Kidney (tissue), 22 donors: ENCODE measurements at places on chromosomes 2 and 18.

GRCh38 chr2:40072442-40073232, 293.6 kb upstream of the THUMPD2 start:
- DNase-seq, result no peak

- DNase-seq, result peak; percentile 62
Observed at GRCh38 chr2:229800997-229801754, 86.8 kb upstream of the DNER start.

DNA sequence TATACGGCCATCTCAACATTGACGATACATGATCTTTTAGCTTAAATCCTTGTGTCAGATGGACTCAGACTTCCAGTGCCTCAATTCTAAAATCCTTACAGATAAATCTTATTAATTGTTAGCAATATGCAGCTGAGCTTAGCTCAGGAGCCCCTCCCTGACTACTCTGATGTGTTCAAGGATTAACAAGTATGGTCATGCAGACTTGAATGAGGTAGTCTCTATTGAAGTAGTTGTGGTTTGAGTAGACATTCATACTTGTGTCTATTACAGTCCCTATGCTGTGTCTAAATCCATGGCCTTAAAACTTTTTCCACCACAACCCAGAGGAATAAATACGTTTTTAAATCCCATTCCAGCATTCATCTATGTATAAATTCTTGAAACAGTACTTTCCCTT, 119.5 kb downstream of the NUP35 start:
- DNase-seq, result no peak

GRCh38 chr2:128373451-128374000, 54.9 kb upstream of the HS6ST1 start:
- no peak for DNase-seq

GRCh38 chr2:179524809-179525339, 260.2 kb upstream of the SESTD1 start:
- no peak for DNase-seq

- DNase-seq, result no peak
Observed at GRCh38 chr18:3119401-3120341, 100.1 kb downstream of the MYOM1 start.

- no peak for DNase-seq
Observed at GRCh38 chr2:82591718-82592117, 1867.4 kb downstream of the SUCLG1 start.

DNA sequence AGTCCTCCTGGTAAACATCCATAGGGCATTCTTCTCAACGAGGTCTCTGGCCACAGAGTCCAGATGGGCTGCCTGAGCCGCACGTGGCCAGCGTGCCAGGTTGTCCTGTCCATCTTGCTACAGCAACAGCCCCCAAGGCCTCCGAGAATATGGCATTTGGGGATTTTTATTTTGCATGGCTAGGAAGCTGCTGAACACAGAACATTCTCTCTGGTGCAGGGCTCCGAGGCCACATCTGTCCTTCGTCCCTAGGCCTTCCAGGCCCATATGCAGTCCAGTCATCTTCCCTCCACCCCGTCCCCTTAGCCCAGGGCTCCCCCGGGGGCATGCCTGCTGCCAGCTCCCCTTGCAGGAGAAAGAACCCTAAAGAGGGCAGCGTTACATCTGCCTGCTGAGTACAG, 2.3 kb downstream of the HDAC4 start:
- no peak for DNase-seq

- DNase-seq, result no peak
Observed at GRCh38 chr2:38200598-38200997, 124.6 kb upstream of the CYP1B1 start.

DNA sequence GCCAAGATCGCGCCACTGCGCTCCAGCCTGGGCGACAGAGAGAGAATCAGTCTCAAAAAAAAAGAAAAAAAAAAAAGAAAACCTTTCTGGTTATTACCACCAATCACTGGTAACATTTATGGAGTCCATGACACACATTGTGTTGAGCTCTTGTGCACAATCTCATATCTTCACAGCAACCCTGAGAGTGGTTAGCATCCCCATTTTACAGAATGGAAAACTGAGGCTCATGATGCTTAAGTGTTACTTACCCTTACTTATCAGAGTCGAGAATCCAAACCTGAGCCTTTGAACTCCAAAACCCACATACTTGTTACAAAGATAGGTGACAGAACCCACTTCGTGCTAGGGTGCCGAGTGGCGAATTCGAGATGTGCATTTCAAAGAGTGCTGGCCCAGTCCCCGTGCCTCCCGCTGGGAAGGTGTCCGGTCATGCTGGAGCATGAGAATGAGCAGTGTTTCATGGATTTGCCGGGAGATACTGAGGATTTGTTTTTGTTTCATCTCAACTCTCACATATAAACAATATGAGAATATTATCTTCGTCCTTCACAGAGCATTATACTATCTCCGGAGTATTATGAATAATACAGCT, 50.9 kb downstream of the CYP27C1 start:
- DNase-seq, result no peak

- DNase-seq, result no peak
Observed at GRCh38 chr2:114919985-114920384, 477.5 kb downstream of the DPP10 start.

- no peak for DNase-seq
Observed at GRCh38 chr2:64145714-64146113, 1.5 kb upstream of the PELI1 start.

DNA sequence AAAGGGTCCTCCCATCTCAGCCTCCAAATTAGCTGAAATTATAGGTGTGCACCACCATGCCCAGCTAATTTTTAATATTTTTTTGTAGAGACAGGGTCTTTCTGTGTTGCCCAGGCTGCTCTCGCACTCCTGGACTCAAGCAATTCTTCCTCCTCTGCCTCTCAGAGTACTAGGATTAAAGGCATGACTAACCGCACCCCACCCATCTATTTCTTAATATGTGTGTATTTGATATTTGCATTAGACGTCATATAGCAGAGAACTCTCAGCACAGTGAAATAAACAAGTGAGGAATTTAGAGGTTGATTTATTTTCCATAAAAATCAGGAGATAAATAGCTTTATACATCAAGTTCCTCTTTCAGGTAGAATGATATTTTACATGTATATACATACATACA, 213.5 kb downstream of the FSIP2 start:
- DNase-seq, result no peak

- no peak for DNase-seq
Observed at GRCh38 chr2:105139556-105140239, 101.8 kb downstream of the MRPS9 start.

DNA sequence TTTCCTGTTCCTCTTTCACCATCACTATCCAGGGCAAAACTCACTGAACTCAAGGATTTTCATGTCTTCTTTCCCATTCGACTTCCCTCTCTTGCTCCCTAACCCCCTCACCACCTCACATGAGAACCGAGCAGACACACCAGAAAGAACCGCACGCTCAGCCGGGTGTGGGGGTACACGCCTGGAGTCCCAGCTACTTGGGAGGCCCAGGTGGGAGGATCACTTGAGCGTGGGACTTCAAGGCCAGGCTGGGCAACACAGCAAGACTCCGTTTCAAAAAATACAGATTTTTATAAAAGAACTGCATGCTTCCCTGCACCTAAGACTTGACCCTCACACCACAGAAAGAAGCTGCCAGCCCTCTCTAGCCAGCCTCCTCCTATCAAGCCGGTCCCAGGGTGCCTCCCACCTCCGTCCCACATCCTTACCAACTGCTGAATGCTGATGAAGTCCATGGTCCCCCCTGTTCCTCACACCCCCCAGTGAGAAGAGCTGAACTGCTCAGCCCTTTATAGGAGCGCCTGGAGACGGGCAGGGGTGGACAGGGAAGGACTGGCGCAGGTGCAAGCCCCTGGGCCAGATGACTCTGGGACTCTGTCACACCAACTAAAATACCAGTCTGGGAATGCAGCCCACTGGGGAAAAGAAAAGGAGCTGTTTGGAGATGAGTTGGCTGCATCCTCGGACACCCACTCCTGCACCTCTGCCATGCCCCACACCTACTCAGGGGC, at the start of gene ANKRD23:
ANKRD23 (minus strand) TSS at position 484 of the 731 bp plus-strand sequence; CDS start at position 455, 29 bp downstream.
- DNase-seq, result no peak

GRCh38 chr2:181123798-181124231, 143.4 kb downstream of the UBE2E3 start:
- DNase-seq, result no peak
